ENCODE measurements at places on chromosomes 5 and 9.

DNA sequence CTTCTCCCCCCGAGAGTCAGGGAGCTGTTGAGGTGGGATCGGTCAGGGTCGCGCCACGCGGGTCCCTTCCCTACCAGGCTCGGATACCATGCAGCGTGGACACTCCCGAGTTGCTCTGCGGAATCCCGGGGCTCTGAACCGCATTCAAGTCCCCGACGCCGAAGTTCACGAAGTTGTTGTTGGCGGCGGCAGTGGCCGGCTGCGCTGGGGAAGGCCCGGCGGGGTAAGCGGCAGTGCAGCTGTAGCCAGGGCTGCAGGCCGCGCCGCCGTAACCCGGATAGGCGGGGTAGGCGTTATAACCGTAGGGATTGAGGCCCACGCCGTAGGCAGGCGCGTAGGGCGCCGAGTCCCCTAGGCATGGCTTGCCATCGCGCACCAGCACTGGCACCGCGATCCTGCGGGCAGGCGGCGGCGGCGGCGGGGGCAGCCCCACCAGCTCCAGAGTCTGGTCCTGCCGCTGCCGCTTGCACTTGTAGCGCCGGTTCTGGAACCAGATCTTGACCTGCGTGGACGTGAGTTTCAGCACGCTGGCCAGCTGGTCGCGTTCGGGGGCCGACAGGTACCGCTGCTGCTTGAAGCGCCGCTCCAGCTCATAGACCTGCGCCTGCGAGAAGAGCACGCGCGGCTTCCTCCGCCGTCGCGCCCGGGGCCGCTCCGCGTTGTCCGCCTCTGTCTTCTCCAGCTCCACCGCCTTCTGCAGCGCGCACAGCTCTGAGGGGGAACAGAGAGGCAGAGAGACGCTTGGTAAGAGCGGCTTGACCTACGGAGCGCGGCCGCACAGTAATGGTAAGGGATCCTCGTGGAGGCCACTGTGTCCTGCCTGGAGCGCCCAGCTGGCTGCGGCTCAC lies 2.3 kb downstream of the NKX2-5 start:
- DNase-seq: no peak

DNA sequence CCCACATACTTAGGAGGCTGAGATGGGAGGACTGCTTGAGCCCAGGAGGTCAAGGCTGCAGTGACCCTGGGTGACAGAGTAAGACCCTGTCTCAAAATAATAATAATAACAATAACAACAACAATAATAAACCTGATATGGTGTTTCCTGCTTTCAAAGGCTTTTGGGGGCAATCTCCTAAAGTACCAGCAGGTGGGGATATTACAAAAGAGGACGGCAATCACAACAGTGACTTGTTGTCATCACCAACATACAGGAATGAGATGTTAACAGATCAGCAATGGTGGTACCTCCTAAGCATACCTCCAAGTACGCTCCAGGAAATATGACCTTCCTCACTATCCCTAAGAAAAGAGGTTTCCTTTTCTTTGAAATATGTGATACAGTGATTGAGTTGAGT lies 91.1 kb upstream of the RNF180 start:
- peak; percentile 14 for DNase-seq

DNA sequence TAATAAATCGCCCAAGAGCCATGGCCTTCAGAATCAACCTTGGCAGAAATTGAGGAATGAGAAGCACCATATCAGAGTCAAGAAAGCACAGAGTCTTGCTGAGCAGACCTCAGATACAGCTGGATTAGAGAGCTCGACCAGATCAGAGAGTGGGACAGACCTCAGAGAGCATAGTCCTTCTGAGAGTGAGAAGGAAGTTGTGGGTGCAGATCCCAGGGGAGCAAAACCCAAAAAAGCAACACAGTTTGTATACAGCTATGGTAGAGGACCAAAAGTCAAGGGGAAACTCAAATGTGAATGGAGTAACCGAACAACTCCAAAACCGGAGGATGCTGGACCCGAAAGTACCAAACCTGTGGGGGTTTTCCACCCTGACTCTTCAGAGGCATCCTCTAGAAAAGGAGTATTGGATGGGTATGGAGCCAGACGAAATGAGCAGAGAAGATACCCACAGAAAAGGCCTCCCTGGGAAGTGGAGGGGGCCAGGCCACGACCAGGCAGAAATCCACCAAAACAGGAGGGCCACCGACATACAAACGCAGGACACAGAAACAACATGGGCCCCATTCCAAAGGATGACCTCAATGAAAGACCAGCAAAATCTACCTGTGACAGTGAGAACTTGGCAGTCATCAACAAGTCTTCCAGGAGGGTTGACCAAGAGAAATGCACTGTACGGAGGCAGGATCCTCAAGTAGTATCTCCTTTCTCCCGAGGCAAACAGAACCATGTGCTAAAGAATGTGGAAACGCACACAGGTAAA lies 4.5 kb downstream of the NFX1 start:
- DNase-seq: no peak

- no peak for DNase-seq
Measured at GRCh38 chr9:17871213-17871890, 292.5 kb downstream of the SH3GL2 start.

DNA sequence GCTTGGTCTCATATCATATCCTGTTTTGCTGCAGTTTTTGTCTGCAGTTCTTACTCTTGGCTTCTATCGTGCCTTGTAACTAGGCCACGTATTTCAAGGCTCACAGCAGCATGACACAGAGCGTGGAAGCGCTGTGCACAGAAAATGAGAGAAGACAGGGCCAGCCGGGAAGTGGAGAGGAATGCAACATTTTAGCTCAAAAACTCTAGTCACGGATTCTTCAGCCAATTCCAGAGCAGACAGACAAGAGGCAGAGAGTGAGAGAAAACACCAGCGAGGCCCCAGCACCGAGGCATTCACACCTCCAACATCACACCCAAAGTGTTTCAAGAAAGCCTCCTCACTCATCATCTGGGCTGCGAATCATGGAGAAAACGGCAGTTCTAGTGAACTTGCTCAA lies 160.8 kb downstream of the DNAH5 start:
- DNase-seq: no peak

DNA sequence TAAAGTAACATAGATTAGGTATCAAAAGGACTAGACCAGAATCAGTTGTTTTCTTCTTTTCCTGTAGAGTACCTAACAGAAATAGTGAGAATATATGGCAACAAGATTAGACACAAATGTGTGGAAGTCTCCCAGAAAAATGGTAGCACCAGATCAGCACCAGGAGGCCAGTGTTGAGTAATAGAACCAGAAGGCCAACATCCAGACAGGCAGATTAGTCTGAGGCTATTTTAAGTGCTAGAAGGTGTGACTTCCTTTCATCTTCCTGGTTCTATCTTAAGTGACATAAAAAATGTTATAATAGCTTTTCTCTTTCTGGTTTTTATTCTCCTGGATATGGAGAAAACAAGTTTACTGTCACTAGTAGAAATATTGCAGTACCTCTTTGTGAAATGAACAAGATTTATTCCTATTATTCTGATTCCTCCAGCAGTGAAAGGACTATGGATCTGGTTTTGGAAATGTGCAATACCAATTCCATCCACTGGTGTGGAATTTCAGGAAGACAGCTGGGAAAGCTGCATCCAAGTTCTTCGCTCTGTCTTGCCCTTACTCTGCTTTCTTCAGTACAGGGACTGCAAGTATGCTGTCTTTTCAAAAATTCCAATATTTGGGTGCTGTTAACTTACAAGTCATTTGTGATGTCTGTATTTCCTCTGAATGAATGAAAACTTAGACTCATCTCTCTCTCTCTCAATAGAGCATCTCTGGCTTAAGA lies 39.1 kb downstream of the SHLD3 start:
- DNase-seq: no peak

DNA sequence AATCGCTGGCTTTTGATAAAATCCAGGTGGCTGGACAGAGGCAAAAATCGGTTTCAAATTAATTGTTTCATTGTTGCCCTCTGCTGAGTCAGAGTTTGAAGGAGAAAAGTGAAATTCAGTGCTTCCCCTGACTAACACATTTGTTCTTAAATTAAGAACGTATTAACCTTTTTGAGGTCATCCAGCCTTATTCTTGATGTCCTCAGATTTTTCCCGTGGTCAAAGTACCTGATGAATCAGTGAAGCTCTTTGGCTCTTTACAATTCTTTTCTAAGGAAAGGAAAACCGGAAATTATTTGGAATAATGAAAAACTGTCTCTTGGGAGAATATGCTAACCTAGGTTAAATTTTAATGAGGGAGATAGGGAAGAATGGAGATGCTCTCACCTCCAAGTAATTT lies 21.6 kb downstream of the OSMR start:
- no peak for DNase-seq

- peak; percentile 94 for DNase-seq
Measured at GRCh38 chr5:175809531-175810121, 61.8 kb upstream of the CPLX2 start.

GRCh38 chr9:136197084-136197875 lies 7.6 kb downstream of the LHX3 start:
- no peak for DNase-seq

- DNase-seq: no peak
Measured at GRCh38 chr9:127491516-127491915, 40.2 kb downstream of the LRSAM1 start.

DNA sequence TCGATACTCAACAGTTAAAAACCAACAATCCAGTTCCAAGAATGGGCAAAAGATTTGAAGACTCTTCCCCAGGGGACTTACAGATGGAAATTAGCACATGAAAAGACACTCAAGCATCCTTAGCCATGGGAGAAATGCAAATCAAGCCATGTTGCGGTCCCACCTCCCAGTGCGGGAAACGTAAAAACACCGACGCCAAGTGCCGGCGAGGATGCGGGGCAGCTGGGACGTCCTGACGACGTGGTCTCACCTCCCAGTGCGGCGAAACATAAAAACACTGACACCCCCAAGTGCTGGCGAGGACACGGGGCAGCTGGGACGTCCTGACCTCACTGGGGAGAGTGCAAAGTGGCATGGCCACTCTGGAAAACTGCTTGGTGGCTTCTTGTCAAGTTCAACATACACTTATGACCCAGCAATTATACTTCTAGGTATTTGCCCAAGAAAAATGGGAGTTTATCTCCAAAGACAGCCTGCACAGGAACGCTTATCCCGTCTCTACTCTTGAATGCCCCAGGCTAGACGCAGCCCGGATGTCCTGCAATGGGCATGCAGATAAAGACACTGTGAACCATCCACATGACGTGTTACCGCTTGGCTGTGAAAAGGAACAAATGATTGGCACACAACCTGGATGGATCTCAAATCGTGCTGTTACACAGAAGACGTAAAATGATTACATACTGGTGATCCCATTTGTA lies 60.1 kb upstream of the UBAC1 start:
- no peak for DNase-seq
